ENCODE measurements at places on chromosomes 11 and 22. TPM values are rescaled to one million over a fixed set of nuclear protein-coding genes. Genes with fewer than 3 reads are reported as not detected.

DNA sequence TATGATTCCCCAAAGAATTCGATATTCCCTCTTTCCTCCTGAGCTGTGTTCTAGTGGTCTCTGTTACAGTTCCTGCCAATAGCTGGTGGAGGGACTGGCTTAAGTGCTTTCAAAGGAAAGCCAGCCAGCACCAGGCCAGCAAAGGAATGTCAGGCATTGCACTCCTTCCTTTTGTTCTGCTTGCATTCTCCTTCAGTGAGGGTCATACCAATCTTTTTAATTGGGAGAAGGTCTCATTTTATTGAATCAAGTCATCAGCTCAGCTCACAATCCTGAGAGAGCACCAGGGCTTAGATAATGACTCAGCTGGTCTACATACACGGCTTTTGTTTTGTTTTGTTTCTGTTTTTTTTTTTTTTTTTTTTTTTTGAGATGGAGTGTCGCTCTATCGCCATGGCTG lies 222.9 kb downstream of the NAV2 start:
- no peak overlapping the region for H3K4me3 ChIP-seq
- H3K4me1 ChIP-seq: no peaks in the 10 kb centered on the region

- H3K27me3 ChIP-seq: peaks cover 13% of the 10 kb centered on the region
- H3K4me3 ChIP-seq: no peak within 1 kb of the TSS
- no peak for DNase-seq
- H3K36me3 ChIP-seq: no peaks in the 10 kb centered on the region
These were observed at the start of gene TIMP3 for GRCh38 chr22:32801537-32802236. Gene TIMP3 (plus strand): TSS chr22:32801705. CDS start chr22:32802002, 297 bp downstream.

The RASL10A gene
- 0.79 TPM for total RNA-seq

The TTC28 gene
- total RNA-seq: 1.7 TPM
